BJ (cell line): ENCODE measurements at places on chromosomes 1 and 21.

DNA sequence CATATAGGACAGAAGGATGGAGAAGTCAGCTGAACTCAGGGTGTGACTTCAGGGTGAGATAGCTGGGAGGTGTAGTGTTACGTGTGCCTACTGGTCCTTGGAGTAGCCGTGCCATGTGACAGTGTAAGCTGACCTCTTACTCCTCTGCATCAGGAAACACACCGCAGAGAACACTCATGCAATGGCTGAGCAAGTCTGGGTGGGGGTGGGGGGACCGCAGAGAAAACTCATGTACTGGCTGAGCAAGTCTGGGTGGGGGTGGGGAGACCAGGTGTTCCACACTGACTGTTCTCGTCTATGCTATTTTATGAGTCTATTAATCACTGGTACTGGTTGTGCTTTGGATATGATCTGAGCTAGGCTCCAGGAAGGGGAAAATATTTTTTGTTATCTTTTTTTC, 233.1 kb downstream of the PAPPA2 start:
- DNase-seq = no peak

GRCh38 chr1:3831689-3832088, 25.3 kb downstream of the CEP104 start:
- peak; percentile 76 for DNase-seq

- DNase-seq = no peak
Observed at GRCh38 chr1:156104861-156105832, 9.4 kb upstream of the LMNA start.

DNA sequence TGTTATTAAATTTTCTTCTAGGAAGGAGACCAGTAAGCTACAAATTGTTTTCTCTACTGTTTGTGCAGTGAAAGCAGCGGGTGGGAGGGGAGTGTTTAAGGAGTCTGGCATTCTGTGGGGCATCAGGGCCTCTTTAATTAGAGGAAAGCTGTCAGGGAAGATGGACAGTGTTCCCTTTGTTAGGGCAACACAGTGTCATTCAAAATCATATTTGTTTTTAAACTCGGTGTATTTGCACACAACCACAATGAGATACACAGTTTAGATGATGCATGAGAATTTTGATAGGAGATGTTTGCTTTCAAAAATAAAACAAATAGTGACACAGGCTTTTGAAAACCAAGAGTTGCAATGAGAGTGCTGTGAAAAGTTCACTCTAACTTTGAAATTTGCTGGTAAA, 15.1 kb upstream of the ST6GALNAC3 start:
- no peak for DNase-seq

DNA sequence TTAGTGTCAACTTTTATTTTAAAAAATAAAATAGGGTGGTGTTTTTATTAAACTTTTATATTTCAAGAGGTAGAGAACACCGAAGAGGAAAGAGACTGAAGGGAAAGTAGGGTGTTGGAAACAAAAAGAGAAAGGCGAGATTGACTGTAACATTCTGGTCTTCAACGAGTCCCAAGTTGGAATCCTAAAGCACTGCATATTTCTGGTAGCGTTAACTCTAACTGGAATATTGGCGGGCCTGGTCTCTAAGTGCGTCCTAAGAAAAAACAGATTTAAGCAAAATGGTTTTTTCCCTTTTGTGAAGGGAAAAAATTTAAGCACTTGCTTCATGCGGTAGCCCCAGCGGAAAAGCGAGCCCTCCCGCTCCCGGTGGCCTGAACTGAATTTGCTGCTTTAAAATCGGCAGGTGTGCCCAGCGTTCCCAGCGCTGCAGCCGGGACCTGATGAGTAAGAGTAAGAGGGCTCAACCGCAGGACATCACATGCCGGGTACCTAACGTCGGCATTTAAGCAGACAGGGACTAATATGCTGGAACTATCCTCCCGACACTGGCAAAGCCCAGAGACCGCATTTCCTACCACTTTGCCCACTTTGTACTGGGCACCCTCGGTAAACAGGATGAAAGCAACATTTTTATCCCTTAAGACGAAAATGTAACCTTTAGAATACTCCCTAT, 30.5 kb upstream of the NFIA start:
- no peak for DNase-seq

DNA sequence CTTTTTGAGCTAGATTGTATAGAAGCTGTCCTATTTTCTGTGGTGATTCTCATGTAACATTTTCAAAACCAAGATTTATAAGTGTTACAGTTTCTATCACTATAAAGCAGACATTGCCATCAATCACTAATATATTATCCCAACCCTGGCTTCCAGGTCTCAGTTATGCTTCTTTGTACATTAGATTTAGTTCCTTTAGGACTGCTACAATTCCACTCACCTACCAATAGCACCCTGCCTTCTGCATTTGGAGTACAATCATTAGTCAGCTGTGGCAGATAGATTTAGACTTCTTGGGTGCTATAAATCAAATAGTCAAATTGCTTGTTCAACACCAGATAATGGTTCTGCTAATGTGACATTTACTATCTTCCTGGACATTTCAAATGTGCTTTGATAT, 281.6 kb downstream of the BRINP3 start:
- DNase-seq = no peak

- no peak for DNase-seq
Observed at GRCh38 chr1:208061632-208062031, 150.7 kb upstream of the CD34 start.

- DNase-seq = no peak
Observed at GRCh38 chr1:52190500-52191252, 48.8 kb downstream of the ZFYVE9 start.

GRCh38 chr1:109787211-109787844, 23.6 kb upstream of the EPS8L3 start:
- no peak for DNase-seq

GRCh38 chr1:204967451-204967850, 75.6 kb upstream of the CNTN2 start:
- DNase-seq = no peak

- DNase-seq = no peak
Observed at GRCh38 chr1:58155418-58156123, 391.0 kb downstream of the OMA1 start.

GRCh38 chr1:235054466-235054865, 74.2 kb downstream of the TOMM20 start:
- DNase-seq = no peak

DNA sequence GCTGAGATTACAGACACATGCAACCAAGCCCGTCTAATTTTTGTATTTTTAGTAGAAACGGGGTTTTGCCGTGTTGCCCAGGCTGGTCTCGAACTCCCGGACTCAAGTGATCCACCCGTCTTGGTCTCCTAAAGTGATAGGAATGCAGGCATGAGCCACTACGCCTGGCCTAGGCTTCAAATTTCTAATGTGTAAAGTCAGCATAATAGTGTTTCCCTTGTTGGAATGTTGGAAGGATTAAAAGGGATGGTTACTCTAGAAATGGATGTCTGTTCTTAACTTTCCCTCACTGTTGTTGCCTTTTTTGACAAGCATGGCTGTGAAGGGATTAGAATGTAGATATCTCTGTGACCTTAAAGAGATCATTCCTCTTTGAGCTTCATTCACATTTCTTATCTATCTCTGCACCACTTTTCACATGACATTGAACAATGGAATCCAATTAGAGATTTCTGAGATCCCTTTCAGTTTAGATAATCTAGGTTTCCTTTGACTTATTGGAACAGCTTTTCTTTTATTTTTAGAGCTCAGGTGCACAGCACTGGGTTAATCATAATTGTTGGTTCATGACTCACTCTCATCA, 33.7 kb downstream of the NFASC start:
- no peak for DNase-seq

DNA sequence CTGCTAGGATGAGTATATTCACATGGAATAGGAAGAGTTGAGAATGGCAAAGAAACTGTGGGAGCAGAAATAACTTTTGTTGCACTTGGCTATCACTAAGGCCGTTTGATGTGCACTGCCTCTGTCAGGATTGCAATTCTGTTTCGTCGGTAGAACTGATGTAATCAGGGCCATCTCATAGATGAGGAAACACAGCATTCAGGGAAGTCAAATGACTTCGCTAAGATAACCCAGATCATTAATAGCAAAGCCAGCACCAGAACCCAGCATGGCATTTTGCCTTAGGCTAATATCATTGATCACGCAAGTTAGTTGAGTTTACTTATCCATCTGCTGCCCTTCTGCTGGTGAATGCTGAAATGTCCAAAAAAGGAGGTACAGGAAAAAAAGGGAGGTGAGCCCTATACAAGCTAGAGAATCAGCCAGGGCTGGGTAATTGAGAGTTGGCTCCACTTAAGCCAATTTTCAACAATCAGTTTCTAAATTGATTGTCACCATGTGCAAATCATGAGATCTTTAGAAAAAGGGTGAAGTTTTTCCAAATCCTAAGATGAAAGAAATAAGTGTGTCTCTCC, 7.6 kb downstream of the RASSF5 start:
- DNase-seq = no peak

GRCh38 chr1:117600325-117600943, 5.4 kb upstream of the TENT5C start:
- no peak for DNase-seq

- no peak for DNase-seq
Observed at GRCh38 chr1:200512191-200512590, 102.4 kb upstream of the ZNF281 start.

DNA sequence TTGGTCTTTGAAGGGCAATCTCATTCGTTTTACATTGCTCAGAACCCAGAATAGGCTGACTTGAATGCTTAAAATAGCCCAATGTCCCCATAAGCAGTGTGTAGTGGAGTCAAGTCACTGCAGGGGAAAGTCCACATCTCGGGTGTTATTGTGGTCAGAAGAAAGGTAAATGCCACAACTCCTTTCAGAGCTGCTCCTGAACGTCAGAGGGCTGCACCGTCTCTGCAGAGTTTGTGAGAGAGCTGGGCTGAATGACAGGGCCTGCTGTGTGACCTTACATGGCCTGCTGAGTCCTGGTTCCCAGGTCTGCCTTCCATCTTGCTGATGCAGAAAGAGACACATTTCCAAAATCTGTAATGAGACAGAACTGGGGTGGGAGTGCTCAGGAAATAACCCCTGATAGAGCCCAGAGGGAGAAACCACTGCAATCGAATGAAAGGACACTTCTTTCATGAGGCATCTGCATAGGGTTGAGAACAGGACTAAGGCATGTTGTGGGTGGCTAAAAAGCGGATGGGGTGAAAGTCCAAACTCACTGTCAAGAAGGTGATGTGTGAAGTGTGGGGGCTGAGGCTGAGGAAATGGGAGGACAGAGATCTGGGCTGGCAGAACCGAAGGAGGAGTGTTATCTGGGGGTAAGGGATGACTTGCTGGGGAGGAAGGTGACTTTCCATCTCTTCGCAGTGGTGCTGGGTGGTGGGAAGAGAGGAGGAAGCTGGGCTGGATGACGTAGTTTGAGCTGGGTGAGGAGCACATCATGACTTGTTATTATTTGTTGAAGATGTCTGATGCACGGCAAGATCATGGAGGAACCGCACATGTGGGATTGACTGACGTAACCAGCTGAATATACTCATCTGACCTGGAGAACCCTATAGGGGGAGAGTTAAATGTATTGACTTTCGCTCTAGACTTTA, 33.7 kb downstream of the XCL2 start:
- no peak for DNase-seq

GRCh38 chr1:182974506-182975191, 21.7 kb upstream of the SHCBP1L start:
- DNase-seq = no peak

- DNase-seq = no peak
Observed at GRCh38 chr21:31502537-31503143, 156.9 kb upstream of the SOD1 start.

- DNase-seq = no peak
Observed at GRCh38 chr1:245961137-245961540, 545.9 kb downstream of the SMYD3 start.

DNA sequence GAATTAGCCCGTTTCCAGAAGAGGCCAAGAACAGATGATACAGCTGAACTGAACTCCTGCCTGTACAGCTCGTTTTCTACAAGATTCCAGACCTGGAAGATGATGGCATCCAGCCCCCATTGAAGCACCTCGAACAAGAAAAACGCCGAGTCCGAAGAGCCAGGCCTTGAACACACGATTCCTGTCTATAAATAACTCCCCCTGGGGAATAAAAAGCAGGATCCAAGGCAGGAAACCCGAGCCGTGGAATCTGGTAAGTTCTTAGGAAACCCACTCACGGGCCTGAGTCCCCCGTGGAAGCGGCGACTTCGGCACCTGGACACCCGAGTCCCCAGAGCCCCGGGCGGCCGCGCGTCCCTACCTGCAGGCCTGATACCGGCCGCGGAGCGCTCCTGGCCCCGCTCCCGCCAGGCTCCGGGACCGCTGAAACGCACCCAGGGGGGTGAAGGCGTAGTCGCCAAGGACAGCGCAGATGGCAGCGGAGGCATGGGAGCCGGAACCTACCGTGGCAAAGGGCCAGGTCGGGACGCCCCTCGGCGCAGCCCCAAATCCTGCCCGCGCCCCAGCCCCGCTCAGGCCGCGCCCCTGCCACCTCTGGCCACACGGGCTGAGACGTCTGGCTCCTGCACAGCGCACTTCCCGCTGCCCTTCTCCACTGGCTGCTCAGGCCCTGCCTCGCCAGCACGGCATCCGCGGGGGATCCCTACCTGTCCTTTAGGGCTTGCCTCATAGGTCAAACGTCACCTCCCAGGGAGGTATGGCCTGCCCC, 14.0 kb upstream of the HLCS start:
- no peak for DNase-seq

GRCh38 chr1:72006092-72006491, 276.2 kb downstream of the NEGR1 start:
- no peak for DNase-seq

DNA sequence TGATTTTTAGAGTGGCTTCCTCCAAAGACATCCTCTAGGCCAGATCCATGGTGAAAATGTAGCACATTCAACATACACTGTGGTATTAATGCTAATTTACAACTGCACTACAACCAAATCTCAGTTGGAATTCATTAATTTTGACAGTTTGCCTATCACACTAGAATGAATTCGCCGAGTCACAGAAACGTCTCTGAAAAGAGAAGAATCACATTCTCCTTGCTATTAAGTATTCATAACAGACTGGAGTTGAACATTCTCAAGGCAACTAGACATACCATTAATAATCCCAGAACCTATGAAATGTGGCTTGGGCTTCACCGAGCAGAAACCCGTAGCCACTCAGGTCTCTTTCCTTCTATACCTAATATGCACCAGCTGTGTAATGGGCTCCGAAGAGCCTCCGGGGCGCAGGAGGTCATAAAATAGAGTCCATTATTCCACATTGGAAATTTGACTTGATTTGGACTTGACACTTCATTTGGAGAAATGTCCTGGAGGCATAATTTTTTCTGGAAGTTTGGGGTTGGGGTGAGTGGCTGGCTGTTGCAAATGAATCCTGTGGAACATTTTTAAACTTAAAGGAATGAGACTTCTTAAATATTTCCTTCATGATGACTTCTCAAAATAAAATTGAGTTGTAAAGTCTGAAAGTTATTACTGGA, 117.1 kb downstream of the DSCAM start:
- peak; percentile 56 for DNase-seq
